Stimulated activated CD4-positive, alpha-beta T cell treated with anti-CD3 and anti-CD28 coated beads, Interleukin-2, amount 100 ng/mL, for 4 hours (primary cell): ENCODE measurements at places on chromosomes 11 and 22.

GRCh38 chr11:126723665-126724045, 276.9 kb downstream of the KIRREL3 start:
- no peak for DNase-seq

DNA sequence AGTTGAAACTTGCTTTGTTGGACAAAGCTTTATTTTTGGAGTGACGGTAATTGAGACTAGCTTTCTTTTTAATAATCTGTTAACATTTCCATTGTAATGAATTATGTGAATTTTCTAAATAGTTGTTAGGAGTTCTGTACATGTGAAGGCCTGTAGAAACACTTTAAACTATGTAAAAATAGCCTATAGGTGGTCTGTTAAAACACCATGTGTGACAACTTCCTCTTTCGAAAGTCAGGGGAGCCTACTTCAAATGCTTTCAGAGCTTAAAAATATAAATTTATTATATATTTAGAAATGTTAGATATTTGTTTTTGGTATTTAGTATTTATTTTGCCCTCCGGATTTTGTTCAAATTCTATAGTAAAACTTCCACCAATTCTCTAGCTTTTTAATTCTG, 28.7 kb downstream of the DDIAS start:
- no peak for DNase-seq

GRCh38 chr11:71563406-71563805, 2.0 kb upstream of the KRTAP5-10 start:
- no peak for DNase-seq

DNA sequence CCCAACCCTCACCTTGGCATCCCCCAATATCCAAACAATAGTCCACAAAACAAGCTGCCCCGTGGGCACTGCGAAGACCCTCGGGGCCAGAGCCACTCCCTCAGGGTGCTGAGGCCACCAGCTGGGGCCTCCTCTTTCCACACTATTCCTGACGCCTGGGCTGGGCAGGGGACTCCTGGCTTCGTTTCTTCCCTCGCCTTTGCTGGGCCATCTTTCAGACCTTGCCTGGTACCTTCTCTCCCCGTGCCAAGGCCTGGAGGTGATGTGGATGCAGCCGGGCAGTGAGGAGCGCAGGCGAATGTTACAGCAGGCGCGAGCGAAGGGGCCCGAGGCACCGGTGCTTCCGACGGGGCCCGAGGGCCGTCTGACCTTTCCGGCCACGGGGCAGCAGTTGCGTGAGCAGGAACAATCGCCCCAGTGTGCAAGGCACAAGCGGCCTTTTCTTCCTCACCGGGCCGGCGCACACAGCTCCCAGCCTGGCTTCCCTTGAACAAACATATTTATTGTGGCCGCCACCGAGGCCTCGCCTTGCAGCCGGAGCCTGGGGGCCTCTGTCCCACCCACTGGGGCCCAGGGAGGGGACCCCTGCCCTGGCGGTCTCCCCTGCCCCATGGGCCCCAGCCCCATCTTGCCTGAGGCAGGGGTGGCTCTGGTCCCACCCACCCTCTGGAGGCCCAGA, 32.6 kb upstream of the KCNQ1OT1 start:
- DNase-seq, result no peak

- no peak for DNase-seq
Measured at GRCh38 chr22:19868773-19869471, 14.2 kb upstream of the GNB1L start.

- DNase-seq, result peak; percentile 94
Measured at GRCh38 chr11:66051766-66052663, at the start of gene SF3B2. TSS of gene SF3B2 (plus strand) at chr11:66052364. CDS start at chr11:66052385, 21 bp downstream.

DNA sequence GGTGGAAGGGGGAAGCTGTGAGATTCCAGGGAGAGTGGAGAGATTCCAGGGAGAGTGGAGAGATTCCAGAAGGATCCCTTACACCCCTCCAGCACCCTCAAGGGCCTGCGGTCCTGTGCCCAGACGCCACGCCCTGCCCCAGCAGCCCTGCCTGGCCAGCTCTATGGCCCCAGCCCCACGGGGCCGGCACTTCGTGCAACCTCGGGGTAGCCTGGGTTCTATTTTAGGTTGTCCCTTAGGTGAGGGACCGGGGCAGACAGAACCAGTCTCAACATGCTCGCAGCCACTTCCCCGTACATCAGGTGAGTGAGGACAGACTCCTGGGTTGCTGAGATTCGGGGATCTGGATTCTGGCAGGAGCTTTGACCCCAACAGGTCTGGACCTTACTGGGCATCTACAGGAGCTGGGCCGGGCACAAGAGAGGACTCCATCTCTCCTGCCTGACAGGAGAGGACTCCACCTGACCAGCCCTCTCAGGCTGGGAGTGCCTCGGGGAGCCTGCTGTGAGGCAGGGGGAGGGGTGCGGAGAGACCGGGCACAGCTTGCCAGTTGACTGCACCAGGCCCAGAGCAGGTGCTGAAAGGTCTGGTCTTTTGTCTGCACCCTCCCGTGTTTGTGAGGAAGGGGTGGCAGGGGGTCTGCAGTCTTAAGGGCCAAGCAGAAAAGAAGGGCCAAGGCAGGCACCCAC, 8.5 kb upstream of the ADORA2A start:
- DNase-seq, result no peak

- DNase-seq, result no peak
Measured at GRCh38 chr11:65307298-65308229, 7.1 kb upstream of the CDC42EP2 start.

- DNase-seq, result no peak
Measured at GRCh38 chr22:38233427-38233826, 31.6 kb downstream of the MAFF start.

- DNase-seq, result no peak
Measured at GRCh38 chr11:45900916-45901617, 6.0 kb downstream of the FREY1 start.

GRCh38 chr22:42645341-42645937, 3.8 kb downstream of the CYB5R3 start:
- no peak for DNase-seq

DNA sequence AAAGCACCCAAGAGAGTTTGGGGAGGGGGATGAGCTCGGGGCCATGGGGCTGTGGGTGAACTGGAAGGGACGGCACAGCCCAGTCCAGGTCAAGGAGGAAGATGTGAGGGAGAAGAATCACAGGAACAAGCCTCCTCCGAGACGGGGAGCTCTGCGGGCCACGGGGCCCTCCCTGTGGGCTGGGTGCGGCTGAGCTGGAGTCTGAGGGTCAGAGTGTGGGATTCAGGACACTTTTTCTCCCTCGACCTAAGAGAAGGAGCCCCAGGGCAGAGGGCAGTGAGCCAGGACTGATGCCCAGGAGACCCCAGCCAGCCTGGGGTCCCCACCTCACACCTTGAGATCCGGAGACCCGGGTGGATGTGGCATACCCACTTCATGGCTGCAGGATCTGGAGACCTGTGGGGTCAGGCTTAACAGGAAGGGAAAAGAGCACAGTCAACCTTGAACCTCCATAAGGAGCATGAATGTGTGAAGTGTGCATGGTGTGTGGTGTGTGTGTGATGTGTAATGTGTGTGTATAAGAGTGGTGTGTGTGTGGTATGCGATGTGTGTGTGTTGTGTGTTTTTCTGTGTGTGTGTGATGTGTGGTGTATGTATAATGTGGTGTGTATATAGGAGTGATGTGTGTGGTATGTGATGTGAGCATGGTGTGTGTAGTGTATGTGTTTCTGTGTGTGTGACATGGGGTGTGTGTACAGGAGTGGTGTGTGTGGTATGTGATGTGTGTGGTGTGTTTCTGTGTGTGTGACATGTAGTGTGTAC, 504.6 kb downstream of the BRD1 start:
- no peak for DNase-seq

GRCh38 chr11:57901756-57902155, 121.9 kb upstream of the OR9Q1 start:
- DNase-seq, result no peak

GRCh38 chr11:117815262-117815803, 9.2 kb downstream of the FXYD2 start:
- peak; percentile 67 for DNase-seq

GRCh38 chr22:45760682-45761081, 89.0 kb downstream of the ATXN10 start:
- no peak for DNase-seq

DNA sequence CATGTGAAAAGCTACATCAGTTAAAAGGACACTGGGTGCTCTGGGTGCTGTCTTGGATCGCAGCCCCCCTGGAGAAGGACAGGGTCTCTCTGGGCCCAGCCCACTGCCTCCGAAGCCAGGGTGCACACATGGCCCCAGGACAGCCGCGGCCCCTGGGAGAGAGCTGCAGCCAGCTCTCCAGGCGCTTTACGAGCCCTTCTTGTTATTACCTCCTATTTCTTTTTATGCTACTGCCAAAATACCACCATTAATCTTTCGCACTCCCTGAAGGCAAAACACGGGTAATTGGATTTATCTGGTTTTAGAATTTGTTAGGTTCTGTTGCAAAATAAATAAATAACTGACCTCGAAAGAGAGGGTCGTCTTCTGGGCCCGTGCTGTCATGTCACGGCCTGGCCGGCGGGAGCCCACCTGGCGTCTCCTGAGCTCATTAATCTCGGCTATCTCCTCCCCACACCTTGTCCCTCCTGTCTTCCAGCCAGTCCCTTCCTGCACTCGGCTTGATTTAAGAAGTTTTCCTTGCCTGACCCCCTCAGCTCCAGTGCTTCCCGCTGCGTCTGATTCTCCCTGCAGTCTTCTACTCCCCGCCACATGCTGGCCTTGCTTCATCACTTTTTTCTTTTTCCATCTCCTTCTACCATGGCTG, 611.7 kb downstream of the OPCML start:
- no peak for DNase-seq

DNA sequence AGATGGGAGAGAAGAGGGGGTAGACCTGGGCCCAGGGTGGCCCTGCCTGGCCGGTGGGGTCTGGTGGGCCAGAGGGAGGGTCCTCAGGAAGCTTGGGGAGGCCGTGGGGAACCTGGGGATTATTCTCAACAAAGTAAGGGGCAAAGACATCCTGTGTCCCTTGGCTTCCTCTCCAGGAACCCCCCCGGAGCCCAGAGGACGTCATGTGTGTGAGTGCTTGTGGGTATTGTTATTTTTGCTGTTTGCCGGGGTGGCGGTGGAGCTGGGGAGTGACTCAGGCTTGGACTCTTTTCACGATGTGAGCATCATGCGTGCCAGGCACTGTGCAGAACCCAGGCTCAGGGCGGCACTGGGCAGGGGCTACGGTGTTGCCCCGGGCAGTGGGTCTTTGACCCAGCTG, 982 bp upstream of the SHANK3 start:
- DNase-seq, result no peak

GRCh38 chr22:42353883-42354727, 78.1 kb downstream of the NFAM1 start:
- DNase-seq, result no peak

DNA sequence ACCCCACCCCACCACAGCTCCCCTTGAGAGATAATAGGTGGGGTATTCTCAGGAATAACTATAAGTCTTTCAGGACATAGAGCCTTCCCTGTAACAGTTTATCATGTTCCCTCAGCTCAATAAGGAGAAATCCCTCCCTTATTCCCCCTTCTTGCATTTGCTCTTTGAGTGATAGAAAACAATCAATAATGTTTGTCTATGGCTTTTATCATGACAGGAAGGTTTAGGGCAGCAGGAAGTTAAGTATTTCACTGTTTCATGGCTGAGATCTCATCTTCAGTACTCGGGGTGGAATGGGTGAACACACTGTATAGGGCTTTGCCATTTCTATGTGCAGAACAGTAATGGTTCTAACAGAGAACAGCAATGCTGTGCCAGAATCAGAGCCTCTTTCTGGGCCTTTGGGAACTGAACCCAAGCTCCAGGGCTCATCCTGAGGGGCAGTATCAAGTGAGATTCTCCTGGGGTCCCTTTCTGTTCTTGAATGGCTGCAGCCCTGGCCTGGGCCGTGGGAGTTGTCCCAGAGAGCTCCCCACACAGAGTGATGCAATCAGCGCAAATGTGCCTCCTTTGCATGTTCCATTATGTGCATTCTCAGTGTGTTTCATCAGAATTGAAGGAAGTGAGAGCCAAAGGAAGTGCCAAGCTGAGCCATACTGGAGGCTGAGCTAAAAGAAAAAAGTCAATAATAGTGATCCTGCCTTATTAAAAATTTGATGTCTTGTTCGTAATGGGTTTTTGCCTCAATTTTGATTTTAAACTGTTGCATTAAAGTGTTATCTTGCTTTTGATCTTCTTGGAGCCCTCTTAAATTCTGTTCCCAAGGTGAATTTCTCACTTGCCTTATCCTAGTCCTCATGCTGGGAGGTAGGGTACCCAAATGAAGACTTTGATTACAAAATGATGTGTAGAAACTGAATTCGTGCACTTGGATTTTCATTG, 2.9 kb upstream of the CYP2R1 start:
- DNase-seq, result no peak

- no peak for DNase-seq
Measured at GRCh38 chr11:124817036-124817435, 16.8 kb upstream of the MSANTD2 start.

DNA sequence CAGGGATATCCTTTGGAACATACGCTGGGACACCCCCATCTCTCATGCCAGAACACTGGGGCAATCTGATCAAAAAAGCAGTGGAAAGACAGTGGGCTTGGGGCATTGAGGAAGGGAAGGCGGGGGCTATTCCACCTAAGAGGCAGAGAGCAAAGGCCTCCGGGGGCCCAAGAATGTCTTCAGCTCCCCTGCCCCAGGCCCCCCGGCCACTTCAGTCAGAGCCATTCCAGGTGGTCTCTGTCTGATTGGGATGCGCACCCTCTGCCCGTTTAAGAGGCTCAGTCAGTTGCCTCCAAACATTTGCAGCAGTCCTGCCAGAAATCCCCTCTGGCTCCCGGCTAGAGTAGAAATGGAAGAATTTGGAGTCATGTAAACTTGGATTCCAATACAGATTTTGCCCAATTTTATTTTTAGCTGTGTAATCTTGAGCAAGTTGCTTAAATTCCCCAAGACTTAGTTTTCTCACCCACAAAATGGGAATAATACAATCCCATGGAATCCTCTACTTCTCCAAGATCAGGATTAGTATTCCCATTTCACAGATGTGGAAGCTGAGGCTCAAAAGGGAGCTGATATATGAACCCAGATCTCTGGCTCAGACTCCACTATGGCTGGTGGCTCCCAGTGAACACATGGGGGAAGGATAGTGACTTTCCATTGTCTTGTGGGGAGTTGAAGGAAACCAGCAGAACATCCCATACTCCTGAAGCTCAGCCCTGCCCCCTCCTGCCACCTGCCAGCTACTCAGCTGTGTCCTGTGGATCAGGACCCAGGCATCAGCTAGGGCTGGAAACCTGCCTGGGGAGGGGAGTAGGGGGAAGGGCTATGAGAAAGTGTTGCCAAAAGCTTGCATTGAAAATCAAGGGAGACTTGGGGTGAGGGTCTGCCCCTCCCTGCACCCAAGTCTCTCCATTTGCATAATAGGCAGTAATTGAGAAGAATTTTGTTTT, 6.1 kb upstream of the WNT11 start:
- DNase-seq, result no peak

GRCh38 chr11:45572354-45573123, 92.9 kb downstream of the CHST1 start:
- DNase-seq, result no peak

DNA sequence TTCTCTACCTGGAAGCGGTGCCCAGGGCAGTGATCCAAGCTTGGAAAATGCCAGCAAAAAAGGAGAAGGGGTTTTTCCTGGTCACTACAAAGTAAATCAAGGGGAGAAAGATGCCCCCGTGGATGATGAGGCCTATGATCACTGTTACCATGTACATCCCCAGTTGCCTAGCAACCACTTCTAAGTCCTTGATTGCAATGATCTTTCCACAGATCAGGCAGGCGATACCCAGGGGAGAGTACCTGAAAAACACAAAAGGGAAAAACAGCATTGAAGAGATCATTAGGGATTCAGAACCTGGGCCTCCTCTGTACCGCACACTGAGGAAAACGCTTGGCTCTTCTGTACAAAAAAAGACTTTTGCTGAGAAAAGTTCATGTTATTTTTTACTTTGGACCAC, 127.1 kb downstream of the SLC1A2 start:
- no peak for DNase-seq
